ENCODE measurements at places on chromosomes 6 and 20.

DNA sequence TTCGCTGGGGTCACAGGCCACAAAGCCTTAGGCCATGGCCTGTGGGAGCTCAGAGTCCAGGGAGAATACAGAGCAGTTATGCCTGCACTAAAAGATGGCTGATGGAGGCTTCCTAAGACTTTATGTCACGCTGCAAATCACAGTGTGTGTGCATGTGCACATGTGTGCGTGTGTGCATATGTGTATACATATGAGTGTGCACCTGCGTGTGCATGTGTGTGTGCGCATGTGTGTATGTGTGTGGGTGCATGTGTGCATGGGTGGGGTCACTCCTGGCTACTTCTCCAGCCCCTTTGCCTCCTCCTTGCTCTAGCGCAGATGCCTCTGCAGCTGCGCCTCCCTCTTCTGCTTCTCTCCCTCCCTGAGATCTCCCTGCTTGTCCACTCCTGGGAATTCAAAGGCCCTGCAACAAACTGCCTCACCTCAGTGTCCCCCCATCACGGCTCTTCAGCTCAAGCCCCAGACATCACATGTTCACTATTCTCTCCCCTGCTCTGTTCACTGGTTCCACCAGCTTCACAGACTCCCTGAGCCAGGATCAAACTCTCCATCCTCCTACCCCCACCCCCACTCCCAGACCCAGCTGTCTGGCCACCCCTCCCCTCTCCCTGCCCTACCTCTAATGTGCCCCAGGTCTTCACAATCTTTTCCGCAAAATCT, 84.4 kb upstream of the NNAT start:
- no peak for DNase-seq

DNA sequence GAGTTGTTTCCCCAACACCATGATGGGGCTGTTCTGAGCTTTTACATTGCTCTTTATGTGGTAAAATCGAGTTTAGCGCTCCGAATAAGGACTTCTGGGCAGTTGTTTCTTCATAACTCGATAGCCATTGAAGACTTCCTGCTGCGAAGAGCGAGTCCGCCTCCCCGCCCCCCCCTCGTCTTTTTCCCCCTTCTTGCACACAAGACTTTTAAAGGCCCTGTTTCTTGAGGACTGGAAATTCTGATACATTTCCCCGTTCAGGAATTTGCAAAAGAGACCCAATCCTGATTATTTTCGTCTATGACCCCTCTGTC, 1.5 kb upstream of the CITED2 start:
- no peak for DNase-seq

DNA sequence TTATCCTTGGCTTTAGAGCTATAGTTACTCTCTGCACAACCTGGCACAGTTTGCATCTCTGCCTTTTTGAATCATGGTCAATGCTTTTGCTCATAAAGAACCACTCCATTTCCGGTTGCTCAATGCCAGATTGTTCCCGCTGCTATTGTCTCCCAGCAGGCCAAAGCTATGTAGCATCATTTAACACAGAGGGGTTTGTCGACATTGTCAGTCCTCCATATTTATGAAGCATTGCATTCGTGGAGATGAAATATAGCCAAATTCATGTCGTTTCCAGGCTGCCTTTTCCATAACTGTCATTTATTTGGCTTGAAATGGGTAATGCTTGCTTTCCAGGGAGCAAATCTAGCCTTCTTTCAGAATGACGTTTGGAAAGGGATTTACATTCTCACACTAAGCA, 598.8 kb downstream of the EPHA7 start:
- no peak for DNase-seq

- no peak for DNase-seq
Observed at GRCh38 chr6:37679539-37680476, 17.9 kb downstream of the MDGA1 start.

- no peak for DNase-seq
Observed at GRCh38 chr6:158222066-158222465, 53.9 kb downstream of the GTF2H5 start.

DNA sequence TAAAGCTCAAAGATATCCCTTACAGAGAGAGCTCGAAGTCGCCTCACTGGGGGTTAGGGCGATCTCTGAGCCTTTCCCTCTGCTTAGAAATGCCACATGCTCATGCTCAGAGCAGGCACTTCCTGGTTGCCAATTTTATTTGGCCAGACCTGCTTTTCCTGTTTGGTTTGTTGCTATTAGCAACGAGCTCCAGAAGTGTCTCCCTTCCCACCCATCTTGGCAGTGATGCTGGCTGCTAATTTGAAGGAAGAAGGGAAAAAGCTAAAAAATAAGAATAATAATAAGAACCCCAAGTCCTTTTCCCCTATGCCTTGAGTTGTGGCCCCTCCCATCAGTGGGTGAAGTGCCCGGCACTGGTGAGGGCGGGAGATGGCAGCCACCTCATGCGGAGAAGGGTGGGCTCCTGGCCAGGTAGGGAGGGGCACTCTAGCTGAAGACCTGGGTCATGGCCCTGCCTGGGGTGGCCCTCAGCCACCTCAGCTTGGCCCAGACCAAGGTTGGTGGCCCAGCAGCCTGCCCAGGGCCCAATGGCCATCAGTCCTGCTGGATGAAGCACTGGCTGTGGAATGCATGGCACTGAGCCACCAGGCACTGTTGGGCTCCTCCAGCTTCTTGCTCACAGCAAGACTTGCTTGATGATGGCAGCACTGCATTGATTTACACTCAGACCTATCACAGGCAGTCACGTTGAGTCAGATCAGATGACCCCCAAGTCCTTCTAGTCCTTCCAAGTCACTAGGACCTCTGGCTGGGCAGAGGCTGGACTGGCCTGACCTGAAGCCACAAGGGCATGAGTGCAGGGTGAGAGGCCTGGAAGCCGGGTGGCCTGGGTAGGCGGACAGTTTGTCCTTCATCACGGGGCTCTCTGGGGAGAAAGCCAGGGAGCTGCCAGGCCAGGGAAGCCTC, 79.0 kb downstream of the SYNJ2 start:
- no peak for DNase-seq

DNA sequence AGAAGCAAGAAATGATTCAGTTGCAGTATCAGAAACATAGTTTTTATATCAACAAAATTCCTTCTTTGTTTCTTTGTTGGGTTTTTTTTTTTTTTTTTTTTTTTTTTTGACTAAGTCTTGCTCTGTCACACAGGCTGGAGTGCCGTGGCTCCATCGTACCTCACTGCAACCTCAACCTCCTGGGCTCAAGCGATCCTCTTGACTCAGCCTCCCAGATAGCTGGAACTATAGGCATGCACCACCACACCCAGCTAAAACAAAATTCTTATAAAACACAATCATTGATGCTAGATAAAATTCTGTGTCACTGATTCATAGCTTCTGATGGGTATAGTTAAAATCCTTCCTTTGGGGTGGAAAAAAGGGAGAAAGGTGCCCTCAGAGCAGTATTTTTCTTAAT, 110.3 kb upstream of the TNFAIP3 start:
- no peak for DNase-seq

DNA sequence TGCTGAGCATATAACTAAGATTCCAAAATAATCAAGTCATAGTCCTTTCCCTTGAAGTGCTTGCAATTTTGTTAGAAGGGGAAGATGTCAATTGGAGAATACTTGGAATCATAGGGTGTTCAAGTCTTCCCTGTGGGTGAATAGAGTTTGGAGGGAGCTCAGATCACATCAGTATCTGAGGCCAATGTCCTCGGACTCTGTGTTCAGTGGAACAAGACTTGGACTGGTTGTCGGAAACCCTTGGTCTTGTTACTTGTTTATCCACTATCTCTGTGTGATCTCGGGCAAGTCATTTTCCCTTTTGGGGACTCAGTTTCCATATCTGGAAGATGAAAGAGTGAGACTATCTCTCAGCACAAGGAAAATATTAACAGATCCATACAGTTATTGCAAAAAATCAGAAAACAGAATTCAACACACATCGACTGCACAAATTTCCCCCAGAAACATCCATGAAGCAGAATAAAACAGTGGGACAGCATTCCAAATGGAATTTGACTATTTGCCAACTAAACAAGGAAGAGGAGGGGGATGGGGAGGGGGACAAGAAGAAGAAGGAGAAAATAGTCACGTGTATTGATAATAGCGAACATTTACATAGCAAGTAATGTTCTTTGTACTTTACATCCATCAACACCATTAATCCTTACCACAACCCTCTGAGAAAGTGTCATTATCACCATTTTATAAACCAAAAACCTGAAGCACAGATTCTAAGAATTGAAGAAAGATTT, 3.9 kb upstream of the EDEM2 start:
- DNase-seq: no peak

DNA sequence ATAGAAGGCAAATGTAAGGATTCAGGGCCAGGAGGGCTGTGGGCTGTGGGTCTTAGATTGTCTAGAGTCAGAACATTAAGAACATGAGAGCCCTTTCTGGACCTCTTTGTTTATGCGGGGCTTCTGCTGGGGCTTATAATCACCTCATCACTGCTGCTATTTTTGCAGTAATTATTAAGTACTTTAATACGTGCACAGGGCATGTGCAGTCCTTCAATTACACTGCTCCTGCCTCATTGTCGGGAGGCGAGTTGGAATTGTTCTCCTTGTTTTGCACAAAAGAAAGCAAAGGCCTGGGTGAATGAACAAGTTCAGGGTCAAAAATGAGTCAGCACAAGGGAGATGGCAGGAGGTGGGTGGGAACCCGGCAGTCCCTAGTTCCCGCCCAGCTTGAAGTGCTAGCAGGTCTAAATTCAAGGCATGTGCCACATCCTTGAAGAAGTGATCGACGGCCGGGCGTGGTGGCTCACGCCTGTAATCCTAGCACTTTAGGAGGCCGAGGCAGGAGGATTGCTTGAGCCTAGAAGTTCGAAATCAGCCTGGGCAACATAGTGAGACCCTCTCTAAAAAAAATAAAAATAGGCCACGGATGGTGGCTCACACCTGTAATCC, 34.4 kb upstream of the PTPN1 start:
- no peak for DNase-seq
